ENCODE measurements at places on chromosomes 4 and X. TPM values are rescaled to one million over a fixed set of nuclear protein-coding genes. Genes with fewer than 3 reads are reported as not detected.

PALLD gene
- total RNA-seq: 7.5 TPM

TSPAN7 gene
- total RNA-seq: 0.41 TPM

RXFP1 gene
- total RNA-seq: 0.27 TPM

ARSJ gene
- 0.29 TPM for total RNA-seq

LAGE3 gene
- 57.0 TPM for total RNA-seq

MAGEA1 gene
- total RNA-seq: not detected

AWAT1 gene
- not detected for total RNA-seq

CENPVL3 gene
- not detected for total RNA-seq

FAM133A gene
- not detected for total RNA-seq

ANK2 gene
- 1.1 TPM for total RNA-seq

- H3K27me3 ChIP-seq: no peaks in the 10 kb centered on the region
- no peaks in the 10 kb centered on the region for H3K36me3 ChIP-seq
- H3K4me1 ChIP-seq: no peaks in the 10 kb centered on the region
- DNase-seq: no peak
- H3K27ac ChIP-seq: no peak overlapping the region
- H3K4me3 ChIP-seq: no peak overlapping the region
Observed at GRCh38 chrX:27254656-27255055, 208.5 kb downstream of the PPP4R3C start.

- H3K4me3 ChIP-seq: no peak overlapping the region
- H3K4me1 ChIP-seq: no peaks in the 10 kb centered on the region
- H3K27ac ChIP-seq: no peak overlapping the region
- no peaks in the 10 kb centered on the region for H3K36me3 ChIP-seq
Observed at GRCh38 chr4:107066621-107067020, 30.5 kb upstream of the DKK2 start.

DNA sequence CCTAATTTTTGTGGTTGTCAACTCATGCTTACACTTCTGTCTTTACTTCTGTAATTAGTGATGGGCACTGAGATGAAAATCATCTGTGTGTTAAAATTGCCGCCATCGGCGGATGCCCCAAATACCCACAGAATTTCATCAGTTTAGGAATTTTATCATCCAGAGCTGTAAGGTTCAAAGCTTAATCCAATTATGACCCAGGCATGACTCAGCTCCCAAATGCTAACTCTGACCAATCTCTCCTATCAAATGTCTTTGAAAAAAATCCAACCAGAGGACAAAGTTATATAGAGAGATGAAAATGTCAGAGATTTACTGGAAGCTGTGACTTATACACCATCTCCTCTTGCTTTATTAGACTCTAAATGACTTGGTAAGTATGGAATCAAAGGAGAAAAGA, 1048.7 kb upstream of the PRKX start:
- no peaks in the 10 kb centered on the region for H3K27me3 ChIP-seq
- no peaks in the 10 kb centered on the region for H3K4me1 ChIP-seq
- no peak for DNase-seq
- no peak overlapping the region for H3K27ac ChIP-seq

- H3K36me3 ChIP-seq: no peaks in the 10 kb centered on the region
- H3K4me3 ChIP-seq: no peak overlapping the region
- H3K27me3 ChIP-seq: no peaks in the 10 kb centered on the region
- DNase-seq: peak; percentile 5
Observed at GRCh38 chrX:133670383-133670782, 255.1 kb upstream of the GPC4 start.

DNA sequence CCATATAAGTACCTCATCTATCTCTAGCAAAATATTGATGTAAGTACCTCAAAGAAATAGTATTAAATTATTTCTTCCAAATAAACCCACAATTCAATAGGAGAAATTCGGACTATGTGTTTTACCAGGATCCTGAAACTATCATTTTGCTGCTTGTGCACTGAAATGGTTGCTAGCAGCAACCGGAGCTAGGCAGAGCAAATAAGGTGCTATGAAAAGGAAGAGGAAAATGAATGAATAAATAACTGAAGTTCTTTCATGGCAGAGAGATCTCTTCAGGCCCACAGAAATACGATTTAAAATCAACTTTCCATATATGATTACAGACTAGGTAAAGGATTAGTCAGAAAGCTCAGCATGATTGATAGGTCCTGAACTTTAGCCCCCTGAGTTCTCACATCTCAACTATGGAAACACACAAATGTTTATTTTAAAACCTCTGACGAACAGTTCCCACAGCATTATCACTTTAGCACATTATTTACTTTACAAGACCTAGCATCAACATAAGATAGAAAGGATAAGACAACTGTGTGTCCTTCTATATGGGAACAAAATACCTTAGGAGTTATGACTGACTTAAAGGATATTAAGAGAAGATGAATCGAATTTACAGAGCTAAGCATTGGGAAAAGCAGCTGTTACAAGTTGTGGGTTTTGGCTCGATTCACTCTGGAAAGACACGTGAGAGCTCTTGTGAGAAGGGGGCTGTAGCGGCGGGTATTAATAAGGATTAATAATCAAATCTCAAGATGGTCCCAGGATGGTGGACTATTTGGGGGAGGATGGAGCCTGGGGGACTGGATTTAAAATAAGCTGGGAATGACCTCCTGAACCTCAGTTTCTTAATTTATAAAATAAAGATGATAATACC, 104.3 kb downstream of the CORIN start:
- no peaks in the 10 kb centered on the region for H3K4me1 ChIP-seq
- DNase-seq: no peak
- H3K36me3 ChIP-seq: no peaks in the 10 kb centered on the region
- peaks cover 4% of the 10 kb centered on the region for H3K27me3 ChIP-seq
- H3K27ac ChIP-seq: no peak overlapping the region
- no peak overlapping the region for H3K4me3 ChIP-seq

- H3K36me3 ChIP-seq: no peaks in the 10 kb centered on the region
- H3K4me3 ChIP-seq: no peak overlapping the region
- no peak overlapping the region for H3K27ac ChIP-seq
- H3K4me1 ChIP-seq: peaks cover 17% of the 10 kb centered on the region
- no peak for DNase-seq
Observed at GRCh38 chrX:45749375-45749774, 548.7 kb upstream of the DIPK2B start.

- H3K27me3 ChIP-seq: no peaks in the 10 kb centered on the region
- no peak overlapping the region for H3K4me3 ChIP-seq
- no peaks in the 10 kb centered on the region for H3K36me3 ChIP-seq
- peak; percentile 36 for DNase-seq
- no peak overlapping the region for H3K27ac ChIP-seq
Observed at GRCh38 chrX:1239681-1240142, 27.3 kb upstream of the CRLF2 start.

GRCh38 chrX:71634366-71634765, 16.1 kb upstream of the CXCR3 start:
- no peak overlapping the region for H3K27ac ChIP-seq
- no peak for DNase-seq
- H3K4me1 ChIP-seq: peaks cover 5% of the 10 kb centered on the region
- no peak overlapping the region for H3K4me3 ChIP-seq
- no peaks in the 10 kb centered on the region for H3K27me3 ChIP-seq

GRCh38 chr4:141131723-141132071, 1.6 kb downstream of the RNF150 start:
- H3K36me3 ChIP-seq: no peaks in the 10 kb centered on the region
- no peaks in the 10 kb centered on the region for H3K27me3 ChIP-seq
- H3K4me1 ChIP-seq: no peaks in the 10 kb centered on the region

- no peak overlapping the region for H3K4me3 ChIP-seq
- DNase-seq: no peak
- H3K4me1 ChIP-seq: no peaks in the 10 kb centered on the region
Observed at GRCh38 chr4:6467600-6467999, 4.8 kb downstream of the PPP2R2C start.

DNA sequence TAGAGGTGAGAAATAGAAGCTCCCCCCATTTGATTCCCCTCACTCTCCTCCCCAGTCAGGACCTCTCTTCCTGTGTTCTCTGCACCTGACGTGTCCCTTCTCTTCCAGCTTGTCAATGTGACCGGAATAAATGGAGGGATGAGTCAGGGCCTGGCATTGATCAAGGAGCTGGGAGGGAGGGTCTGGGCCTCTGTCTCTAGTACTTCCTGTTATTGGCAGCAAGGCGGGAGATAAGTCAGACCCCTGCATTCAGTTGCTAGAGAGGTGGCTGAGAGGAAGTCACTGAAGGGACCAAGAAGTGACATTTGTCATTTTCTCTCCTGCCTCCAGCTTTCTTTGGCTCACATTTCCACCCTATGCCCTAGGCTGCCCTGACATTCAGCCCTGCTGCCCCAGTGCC, 35.1 kb upstream of the ZNF41 start:
- no peak overlapping the region for H3K4me3 ChIP-seq
- no peaks in the 10 kb centered on the region for H3K27me3 ChIP-seq
- no peaks in the 10 kb centered on the region for H3K36me3 ChIP-seq
- no peak for DNase-seq

GRCh38 chr4:120007896-120008436, 58.7 kb downstream of the MAD2L1 start:
- no peaks in the 10 kb centered on the region for H3K4me1 ChIP-seq
- no peak overlapping the region for H3K4me3 ChIP-seq
- no peak for DNase-seq
- no peaks in the 10 kb centered on the region for H3K27me3 ChIP-seq
- no peak overlapping the region for H3K27ac ChIP-seq

DNA sequence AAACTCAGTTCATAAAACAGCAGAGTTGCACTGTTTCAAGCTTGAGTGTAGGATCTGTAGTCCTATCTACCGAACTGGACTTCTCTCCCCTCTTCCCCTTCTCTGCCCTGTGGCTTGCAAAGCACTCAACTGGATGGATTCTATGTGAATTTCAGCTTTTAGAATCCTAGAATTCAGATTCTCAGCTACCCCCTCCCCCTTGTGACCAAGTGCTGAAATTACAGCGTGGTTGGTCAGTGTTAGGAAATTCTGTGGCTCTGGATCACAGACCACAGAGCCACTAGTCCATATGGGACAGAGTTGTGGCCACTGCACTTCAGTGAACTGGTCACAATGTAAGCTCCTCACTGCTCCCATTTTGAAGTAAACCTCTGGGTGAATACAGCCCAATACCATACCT, 64.6 kb upstream of the TRPC5 start:
- no peak overlapping the region for H3K4me3 ChIP-seq
- no peak for DNase-seq
- H3K36me3 ChIP-seq: no peaks in the 10 kb centered on the region
- H3K27ac ChIP-seq: no peak overlapping the region

DNA sequence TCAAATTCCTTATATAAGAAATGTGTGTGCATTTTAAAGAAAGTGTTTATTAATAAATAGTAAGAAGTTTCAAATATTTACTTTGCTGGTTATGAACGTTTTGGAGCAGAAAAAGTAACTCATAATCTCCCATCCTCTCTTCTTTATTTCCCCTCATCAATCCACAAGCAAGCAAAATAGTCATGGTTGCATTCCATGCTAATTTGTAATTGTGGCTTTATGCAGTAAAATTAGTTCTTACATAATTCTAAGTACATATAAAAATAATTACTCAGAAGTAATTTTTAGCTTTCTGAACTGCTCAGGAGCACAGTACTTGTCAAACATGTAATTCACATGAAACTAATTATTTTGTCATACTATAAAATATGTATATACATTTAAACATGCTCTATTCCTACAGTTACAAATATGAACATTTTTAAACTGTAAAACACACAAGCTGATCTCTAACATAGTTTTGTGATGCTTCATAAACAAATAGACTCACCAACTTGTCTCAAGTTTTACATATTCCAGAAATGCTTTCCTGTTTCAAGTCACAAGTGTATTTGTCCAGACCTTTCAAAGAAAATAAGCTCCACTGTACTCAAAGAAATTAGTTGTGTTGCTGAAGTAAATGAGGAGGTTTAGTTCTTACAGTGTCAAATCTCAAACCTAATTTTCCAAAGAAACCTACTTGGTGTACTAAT, 218.9 kb downstream of the PABPC4L start:
- no peak overlapping the region for H3K27ac ChIP-seq
- DNase-seq: no peak
- no peaks in the 10 kb centered on the region for H3K36me3 ChIP-seq
- H3K27me3 ChIP-seq: no peaks in the 10 kb centered on the region

GRCh38 chrX:71106427-71106826, at the start of gene CXorf65:
Gene CXorf65, minus strand, starts transcription at chrX:71106740. Its CDS starts 184 bp downstream, at chrX:71106556.
- no peaks in the 10 kb centered on the region for H3K27me3 ChIP-seq
- no peak for DNase-seq
- peaks cover 58% of the 10 kb centered on the region for H3K4me1 ChIP-seq
- H3K27ac ChIP-seq: peak within 1 kb of the TSS; percentile 96
- H3K36me3 ChIP-seq: peaks cover 9% of the 10 kb centered on the region

- H3K27me3 ChIP-seq: no peaks in the 10 kb centered on the region
- no peak overlapping the region for H3K27ac ChIP-seq
- H3K36me3 ChIP-seq: no peaks in the 10 kb centered on the region
- DNase-seq: no peak
Observed at GRCh38 chrX:15786915-15787314, 3.4 kb upstream of the ZRSR2 start.

- H3K27ac ChIP-seq: no peak overlapping the region
- H3K36me3 ChIP-seq: no peaks in the 10 kb centered on the region
- H3K4me1 ChIP-seq: no peaks in the 10 kb centered on the region
- no peaks in the 10 kb centered on the region for H3K27me3 ChIP-seq
Observed at GRCh38 chr4:183552274-183553146, 47.7 kb downstream of the ING2 start.

- H3K4me1 ChIP-seq: no peaks in the 10 kb centered on the region
- H3K27ac ChIP-seq: no peak overlapping the region
- H3K4me3 ChIP-seq: no peak overlapping the region
- H3K27me3 ChIP-seq: no peaks in the 10 kb centered on the region
- H3K36me3 ChIP-seq: no peaks in the 10 kb centered on the region
Observed at GRCh38 chrX:22594766-22595165, 322.1 kb downstream of the CBLL2 start.

GRCh38 chr4:163707873-163708272, 213.4 kb downstream of the TMA16 start:
- no peak overlapping the region for H3K4me3 ChIP-seq
- DNase-seq: no peak
- no peaks in the 10 kb centered on the region for H3K4me1 ChIP-seq
- H3K27me3 ChIP-seq: no peaks in the 10 kb centered on the region
